ENCODE measurements at places on chromosomes 11 and 22. TPM values are rescaled to one million over a fixed set of nuclear protein-coding genes. Genes with fewer than 3 reads are reported as not detected.

OR52H1 gene
- polyA plus RNA-seq = not detected

ROBO4 gene
- 7.4 TPM for polyA plus RNA-seq

OR2D2 gene
- not detected for polyA plus RNA-seq

SCGB2A2 gene
- not detected for polyA plus RNA-seq

USH1C gene
- polyA plus RNA-seq = 20.5 TPM

VSTM5 gene
- polyA plus RNA-seq = 2.1 TPM

NEFH gene
- polyA plus RNA-seq = 40.9 TPM

NXPE4 gene
- not detected for polyA plus RNA-seq

IL17REL gene
- not detected for polyA plus RNA-seq

INSC gene
- polyA plus RNA-seq = not detected

SLC37A2 gene
- 2.0 TPM for polyA plus RNA-seq

EFCAB6 gene
- polyA plus RNA-seq = 0.90 TPM

A4GALT gene
- 5.1 TPM for polyA plus RNA-seq

MYOD1 gene
- polyA plus RNA-seq = not detected

DAGLA gene
- polyA plus RNA-seq = 13.4 TPM

PRG2 gene
- polyA plus RNA-seq = not detected

LMNTD2 gene
- polyA plus RNA-seq = 1.1 TPM

GDPD4 gene
- not detected for polyA plus RNA-seq

TRIM77 gene
- not detected for polyA plus RNA-seq

SLC22A24 gene
- polyA plus RNA-seq = not detected

THRSP gene
- polyA plus RNA-seq = 1.4 TPM

SLC22A8 gene
- 1.7 TPM for polyA plus RNA-seq

KRTAP5-7 gene
- not detected for polyA plus RNA-seq

HEPACAM gene
- polyA plus RNA-seq = 66.5 TPM

GTSE1 gene
- 31.9 TPM for polyA plus RNA-seq

CARD18 gene
- polyA plus RNA-seq = not detected

FAM227A gene
- polyA plus RNA-seq = 2.1 TPM

CYB5R2 gene
- polyA plus RNA-seq = 18.2 TPM

OSBP2 gene
- polyA plus RNA-seq = 11.2 TPM

KLHL35 gene
- 12.1 TPM for polyA plus RNA-seq

ACCSL gene
- polyA plus RNA-seq = not detected

NOX4 gene
- 2.1 TPM for polyA plus RNA-seq

IFITM10 gene
- 2.3 TPM for polyA plus RNA-seq

CFAP300 gene
- polyA plus RNA-seq = 0.59 TPM

PARVB gene
- 19.7 TPM for polyA plus RNA-seq

PGA5 gene
- not detected for polyA plus RNA-seq

CDON gene
- polyA plus RNA-seq = 6.3 TPM

MICAL3 gene
- 30.9 TPM for polyA plus RNA-seq

MMP11 gene
- 8.4 TPM for polyA plus RNA-seq

PATE2 gene
- polyA plus RNA-seq = not detected

TMEM135 gene
- polyA plus RNA-seq = 5.7 TPM

GSTT2B gene
- 1.6 TPM for polyA plus RNA-seq

OR52N5 gene
- polyA plus RNA-seq = not detected

CD6 gene
- 0.63 TPM for polyA plus RNA-seq

MMP3 gene
- 0.15 TPM for polyA plus RNA-seq

DCDC1 gene
- not detected for polyA plus RNA-seq

ANO1 gene
- 0.92 TPM for polyA plus RNA-seq

EXPH5 gene
- polyA plus RNA-seq = 0.49 TPM

WNT7B gene
- polyA plus RNA-seq = 15.9 TPM

OR4C3 gene
- not detected for polyA plus RNA-seq

BID gene
- 36.7 TPM for polyA plus RNA-seq

SCN4B gene
- 9.7 TPM for polyA plus RNA-seq

HYLS1 gene
- 15.3 TPM for polyA plus RNA-seq

ZNF214 gene
- 1.2 TPM for polyA plus RNA-seq

SERPING1 gene
- polyA plus RNA-seq = 43.4 TPM

PKP3 gene
- 0.32 TPM for polyA plus RNA-seq

MS4A4E gene
- polyA plus RNA-seq = not detected
